ENCODE measurements at places on chromosomes 1 and 21.

DNA sequence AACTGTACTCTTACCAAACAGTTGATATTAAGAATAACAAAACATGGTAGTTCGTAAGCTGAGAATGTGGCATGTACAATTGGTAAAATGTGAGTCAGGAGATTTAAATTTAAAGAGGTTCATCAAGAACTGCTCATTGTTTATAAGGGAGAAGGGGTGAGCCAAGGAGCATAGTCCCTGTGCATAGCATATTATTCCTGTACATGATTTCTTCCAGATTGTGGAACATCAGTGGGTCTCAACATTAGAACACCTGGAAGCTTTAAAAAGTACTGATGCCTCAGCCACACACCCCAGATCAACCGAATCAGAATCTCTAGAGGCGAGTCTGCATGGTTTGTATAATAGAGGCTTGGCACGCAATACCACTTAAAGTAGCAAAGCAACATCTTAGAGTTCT lies 56.1 kb downstream of the KCTD3 start:
- no peak for DNase-seq

DNA sequence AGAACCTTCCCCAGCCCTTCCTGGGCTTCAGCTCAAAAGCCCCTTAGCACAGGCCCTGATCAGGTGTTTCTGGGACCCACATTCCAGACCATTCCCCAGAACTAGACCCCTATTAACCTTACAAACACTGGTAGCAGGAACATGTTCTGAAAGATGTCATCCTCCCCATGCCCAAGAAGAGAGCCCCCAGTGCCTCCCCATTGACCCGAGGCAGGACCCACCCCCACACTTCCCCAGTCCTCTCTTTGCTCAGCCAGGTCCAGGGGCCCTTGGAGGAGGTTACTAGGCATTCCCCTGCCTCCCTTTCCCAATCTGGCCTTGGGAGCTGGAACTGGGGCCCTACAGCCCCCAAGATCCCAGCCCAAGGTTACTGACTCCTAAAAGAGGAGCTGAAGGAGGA lies 38.9 kb upstream of the HMGB4 start:
- no peak for DNase-seq

- DNase-seq = no peak
Measured at GRCh38 chr1:111690306-111690617, 48.9 kb downstream of the INKA2 start.

GRCh38 chr1:54464477-54465146 lies 58.4 kb upstream of the SSBP3 start:
- no peak for DNase-seq

DNA sequence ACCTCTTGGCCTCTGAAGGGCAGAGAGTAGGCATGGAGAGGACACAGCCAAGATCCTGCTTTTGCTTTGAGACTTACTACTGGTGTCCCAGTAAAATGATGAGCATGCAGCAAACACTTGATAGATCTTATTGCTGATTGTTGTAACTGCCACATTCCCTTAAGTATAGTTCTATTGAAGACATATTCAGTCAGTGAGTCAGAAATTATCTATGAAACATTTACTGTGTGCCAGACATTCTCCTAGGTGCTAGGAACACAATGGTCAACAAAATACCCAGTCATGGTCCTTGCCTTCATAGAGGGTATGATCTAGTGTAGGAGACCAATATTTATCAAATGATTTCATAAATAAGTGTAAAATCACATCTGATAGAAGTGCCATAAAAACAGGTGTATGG lies 13.6 kb downstream of the STYXL2 start:
- DNase-seq = no peak

Data from Calu3 (cell line).